Suprapubic skin (tissue), 4 donors: ENCODE measurements at places on chromosomes 1 and 21. TPM values are rescaled to one million over a fixed set of nuclear protein-coding genes. Genes with fewer than 3 reads are reported as not detected.

Gene RIMS3
- total RNA-seq = 8.2 TPM

Gene SHCBP1L
- not detected for total RNA-seq

DNA sequence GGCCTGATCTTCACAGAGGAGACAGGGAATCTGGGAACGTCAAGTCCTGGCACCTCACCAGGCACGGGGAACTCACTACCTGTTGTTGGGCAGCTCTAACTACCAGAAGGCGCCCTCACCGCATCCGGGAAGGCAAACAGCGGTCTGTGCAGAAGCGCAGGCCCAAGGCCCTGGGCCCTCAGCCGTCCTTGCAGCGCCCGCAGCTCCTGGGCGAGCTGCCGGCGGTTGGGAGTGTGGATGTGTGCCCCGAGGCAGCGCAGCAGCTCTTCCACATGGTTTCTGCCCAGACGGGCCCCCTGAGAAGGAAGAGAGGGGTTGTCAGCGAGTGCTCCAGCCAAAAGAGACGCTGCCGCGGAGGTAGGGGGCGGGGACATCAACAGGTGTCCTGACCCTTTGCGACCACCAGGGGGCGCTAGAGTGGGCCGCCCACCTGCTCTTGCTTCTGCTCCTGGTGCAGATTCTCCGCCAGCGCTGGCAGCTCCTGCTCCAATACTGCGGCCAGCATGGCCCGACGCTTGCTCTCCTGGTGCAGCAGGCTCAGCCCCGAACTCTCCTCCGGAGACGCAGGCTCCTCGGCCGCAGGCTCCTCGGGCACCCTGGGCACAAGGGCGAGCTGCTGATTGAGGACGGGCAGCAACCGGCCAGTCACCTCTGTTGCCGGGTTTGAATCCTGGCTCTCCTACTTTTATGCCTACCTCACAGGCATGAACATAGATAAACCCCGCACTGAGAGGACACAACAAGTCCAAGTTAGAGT lies 9.3 kb downstream of the MAP3K6 start:
- no peak for DNase-seq
- no peaks in the 10 kb centered on the region for H3K27me3 ChIP-seq
- peaks cover 32% of the 10 kb centered on the region for H3K4me1 ChIP-seq
- peak overlapping the region; percentile 25 for H3K4me3 ChIP-seq
- H3K27ac ChIP-seq = peak overlapping the region; percentile 50
- peaks cover 92% of the 10 kb centered on the region for H3K36me3 ChIP-seq

DNA sequence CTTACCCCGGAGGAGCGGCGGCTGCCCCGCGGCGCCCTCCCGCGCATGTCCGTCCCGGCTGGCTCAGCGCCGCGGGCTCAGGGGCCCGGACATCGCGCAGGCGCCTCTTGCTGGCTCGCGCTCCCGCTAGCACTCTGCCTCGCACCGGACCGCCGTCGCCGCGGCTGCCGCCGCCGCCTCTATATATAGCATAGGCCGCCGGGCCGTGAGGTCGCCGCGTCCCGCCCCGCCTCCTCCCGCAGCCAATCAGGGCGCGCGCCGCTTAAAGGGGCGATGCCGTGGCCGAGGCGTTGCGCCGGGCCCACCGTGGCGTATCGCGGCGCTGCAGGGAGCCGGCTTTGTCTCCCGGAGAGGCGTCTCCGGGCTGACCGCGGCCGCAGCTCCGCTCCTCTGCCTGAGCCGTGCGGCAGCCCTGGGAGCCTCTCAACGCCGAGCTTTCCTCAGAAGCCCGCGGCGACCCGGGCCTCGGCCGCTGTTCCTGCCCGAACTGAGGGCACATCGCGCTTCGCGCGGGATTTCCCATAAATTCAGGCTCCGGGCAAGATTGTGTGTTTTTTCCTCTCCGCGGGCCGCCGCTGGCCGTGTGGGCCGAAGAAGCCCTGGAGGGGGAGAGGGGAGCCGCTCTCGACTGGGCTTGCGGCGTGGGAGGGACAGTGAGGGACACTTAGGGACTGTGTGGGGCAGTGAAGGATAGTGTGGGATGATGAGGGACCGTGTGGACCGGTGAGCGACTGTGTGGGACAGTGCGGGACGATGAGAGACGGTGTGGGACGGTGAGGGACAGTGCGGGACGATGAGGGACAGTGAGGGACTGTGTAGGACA lies at the start of gene ERRFI1:
Gene ERRFI1 (minus strand): TSS at position 157 of the 823 bp plus-strand sequence. CDS start 10,690 bp downstream, outside the sequence.
- H3K4me3 ChIP-seq = peak within 1 kb of the TSS; percentile 94
- H3K27ac ChIP-seq = peak within 1 kb of the TSS; percentile 96

Gene S100A7A
- 0.10 TPM for total RNA-seq

DNA sequence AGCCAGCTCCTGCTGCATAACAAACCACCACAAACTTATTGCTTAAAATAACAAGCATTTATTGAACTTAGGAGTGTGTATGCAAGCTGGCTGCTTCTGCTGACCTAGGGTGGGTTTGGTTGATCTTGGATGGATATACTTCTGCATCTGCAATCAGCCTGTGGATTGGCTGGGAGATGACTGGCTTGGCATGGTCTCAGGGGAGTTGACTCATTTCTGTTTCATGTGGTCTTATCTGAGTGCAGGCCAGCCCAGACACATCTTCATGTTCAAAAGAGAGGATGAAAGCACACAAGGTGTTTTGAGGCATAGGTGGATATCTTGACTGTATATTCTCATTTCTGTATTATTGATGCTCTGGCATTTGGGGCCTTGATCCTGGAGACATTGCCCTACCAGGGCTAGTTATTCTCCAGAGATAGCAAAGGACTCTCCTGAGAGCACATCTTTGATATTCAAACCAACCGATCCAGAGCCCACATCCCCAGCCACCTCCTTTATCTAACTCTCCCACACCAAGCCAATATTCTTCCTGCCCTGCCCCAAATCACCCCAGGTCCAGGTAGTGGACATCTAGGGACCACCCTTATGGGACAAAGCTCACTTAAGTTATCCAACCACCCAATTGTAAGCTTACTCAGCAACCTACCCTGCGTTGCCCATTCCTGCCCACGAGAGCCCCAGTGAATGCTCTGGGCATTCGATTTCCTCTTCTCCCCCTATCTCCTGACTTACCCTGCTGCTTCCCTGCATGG lies 350.8 kb downstream of the PTPRU start:
- H3K27me3 ChIP-seq = peaks cover 13% of the 10 kb centered on the region
- no peak for DNase-seq
- no peak overlapping the region for H3K4me3 ChIP-seq
- H3K4me1 ChIP-seq = no peaks in the 10 kb centered on the region
- no peak overlapping the region for H3K27ac ChIP-seq
- no peaks in the 10 kb centered on the region for H3K36me3 ChIP-seq

DNA sequence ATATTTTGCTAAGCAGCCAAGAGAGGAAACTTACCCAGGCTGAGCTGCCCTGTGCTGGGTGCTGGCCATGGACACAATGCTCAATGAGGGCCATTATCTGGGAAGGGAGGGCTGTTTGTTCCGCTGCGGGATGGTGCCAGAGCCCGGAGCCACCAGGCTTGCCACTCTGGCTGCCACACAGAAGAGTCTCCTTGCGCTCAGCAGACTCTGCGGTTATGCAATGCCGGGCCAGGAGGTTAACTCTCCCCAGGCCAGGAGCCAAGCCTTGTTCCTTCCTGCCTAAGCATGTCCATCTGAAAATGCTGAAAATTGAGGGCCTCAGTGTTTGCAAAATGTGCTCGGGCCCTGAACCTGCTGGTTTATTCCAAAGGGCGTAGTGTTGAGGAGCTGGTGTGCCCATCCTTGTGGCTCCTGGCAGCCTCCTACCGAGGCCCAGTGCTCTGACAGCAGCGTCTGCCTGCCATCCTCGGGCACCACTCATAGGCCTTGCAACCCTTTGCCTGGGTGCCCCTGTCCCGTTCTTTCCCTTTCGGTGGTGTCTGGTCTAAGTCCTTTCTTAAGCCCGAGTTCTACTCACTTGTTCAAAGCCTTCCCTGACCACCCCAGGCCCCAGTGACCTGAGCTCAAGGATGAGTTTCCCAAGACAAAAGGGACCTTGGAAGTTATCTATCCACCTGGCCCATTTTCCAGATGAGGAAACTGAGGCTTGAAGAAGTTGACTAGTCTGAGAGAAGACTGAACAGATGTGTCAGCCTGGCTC lies 133.8 kb upstream of the EDN2 start:
- H3K4me1 ChIP-seq = peaks cover 50% of the 10 kb centered on the region
- DNase-seq = peak; percentile 82
- no peaks in the 10 kb centered on the region for H3K27me3 ChIP-seq
- H3K27ac ChIP-seq = no peak overlapping the region

GRCh38 chr1:164569866-164570265 lies 10.9 kb downstream of the PBX1 start:
- H3K27me3 ChIP-seq = no peaks in the 10 kb centered on the region
- no peak for DNase-seq
- H3K4me1 ChIP-seq = peaks cover 11% of the 10 kb centered on the region
- peak overlapping the region; percentile 59 for H3K27ac ChIP-seq
- no peak overlapping the region for H3K4me3 ChIP-seq
- H3K36me3 ChIP-seq = no peaks in the 10 kb centered on the region

- no peak for DNase-seq
- H3K36me3 ChIP-seq = no peaks in the 10 kb centered on the region
- no peaks in the 10 kb centered on the region for H3K27me3 ChIP-seq
- no peak overlapping the region for H3K27ac ChIP-seq
Measured at GRCh38 chr1:91774520-91775203, 111.3 kb downstream of the TGFBR3 start.

DNA sequence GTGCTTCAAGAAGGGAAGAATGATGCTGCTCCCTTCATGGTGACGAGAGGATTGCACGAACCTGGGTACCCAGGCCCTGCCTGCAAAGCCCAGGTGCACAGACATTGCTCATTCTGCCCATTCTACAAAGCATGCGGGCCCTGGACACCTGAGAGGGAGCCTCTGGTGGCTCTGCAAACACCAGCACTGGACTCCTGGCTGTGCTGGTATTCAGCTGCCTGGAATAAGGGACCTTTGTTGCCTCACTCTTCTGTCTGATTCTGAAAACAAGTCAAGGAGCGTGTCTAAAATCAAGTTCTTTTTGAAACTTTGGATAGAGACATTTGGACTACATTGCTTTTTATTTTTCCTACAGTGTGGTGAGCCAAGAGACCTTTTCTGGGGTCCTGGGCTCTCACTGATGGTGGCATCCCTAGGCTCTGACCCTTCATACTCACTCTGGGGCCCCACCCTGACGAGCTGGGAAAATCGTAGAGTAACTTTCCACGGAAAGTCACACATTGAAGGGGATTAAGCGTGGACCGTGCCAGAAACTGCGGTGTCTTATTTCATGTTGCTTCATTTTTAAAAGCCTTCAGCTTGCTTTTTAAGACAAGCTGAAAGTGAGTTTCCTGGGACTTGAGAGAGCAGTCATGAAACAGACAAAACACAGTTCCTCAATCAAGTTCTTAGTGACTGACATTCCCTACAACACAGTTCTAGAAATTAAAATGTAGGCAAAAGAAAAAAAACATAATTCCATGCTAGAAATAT lies 24.0 kb downstream of the ABCA4 start:
- H3K4me1 ChIP-seq = peaks cover 55% of the 10 kb centered on the region
- H3K27ac ChIP-seq = peak overlapping the region; percentile 71
- H3K27me3 ChIP-seq = no peaks in the 10 kb centered on the region
- no peak overlapping the region for H3K4me3 ChIP-seq

- H3K27me3 ChIP-seq = no peaks in the 10 kb centered on the region
- no peak for DNase-seq
- peaks cover 51% of the 10 kb centered on the region for H3K4me1 ChIP-seq
- no peak overlapping the region for H3K4me3 ChIP-seq
- no peaks in the 10 kb centered on the region for H3K36me3 ChIP-seq
Measured at GRCh38 chr1:162689745-162690671, 57.7 kb downstream of the DDR2 start.

GRCh38 chr1:205072881-205073280 lies 11.4 kb downstream of the TMEM81 start:
- H3K4me1 ChIP-seq = peaks cover 30% of the 10 kb centered on the region
- H3K27ac ChIP-seq = peak overlapping the region; percentile 78
- H3K4me3 ChIP-seq = no peak overlapping the region
- H3K27me3 ChIP-seq = no peaks in the 10 kb centered on the region
- no peaks in the 10 kb centered on the region for H3K36me3 ChIP-seq
- DNase-seq = no peak

- no peaks in the 10 kb centered on the region for H3K36me3 ChIP-seq
- no peaks in the 10 kb centered on the region for H3K27me3 ChIP-seq
- no peak overlapping the region for H3K27ac ChIP-seq
- DNase-seq = no peak
- H3K4me1 ChIP-seq = peaks cover 3% of the 10 kb centered on the region
- no peak overlapping the region for H3K4me3 ChIP-seq
Measured at GRCh38 chr1:227192163-227192562, 126.1 kb downstream of the CDC42BPA start.

DNA sequence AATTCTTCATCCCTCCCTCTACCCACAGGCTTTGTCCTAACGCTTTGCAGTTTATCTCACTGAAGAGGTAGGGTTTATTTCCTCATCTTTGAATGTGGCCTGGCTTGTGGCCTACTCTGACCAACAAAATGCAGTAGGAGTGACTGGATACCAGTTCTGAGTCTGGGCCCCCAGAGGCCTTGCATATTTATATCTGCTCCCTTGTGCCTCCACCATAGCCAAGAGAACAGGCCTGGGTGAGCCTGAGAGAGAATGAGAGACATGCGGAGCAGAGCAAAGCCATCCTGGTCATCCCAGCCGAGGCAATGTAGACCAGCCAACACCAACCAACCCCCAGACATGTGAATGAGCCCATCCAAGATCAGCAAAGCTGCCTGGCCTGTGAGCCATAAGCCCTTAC lies 30.3 kb downstream of the SMIM12 start:
- H3K36me3 ChIP-seq = no peaks in the 10 kb centered on the region
- H3K4me1 ChIP-seq = no peaks in the 10 kb centered on the region
- H3K4me3 ChIP-seq = no peak overlapping the region
- H3K27ac ChIP-seq = no peak overlapping the region
- H3K27me3 ChIP-seq = no peaks in the 10 kb centered on the region

GRCh38 chr1:91712393-91712792 lies 173.6 kb downstream of the TGFBR3 start:
- H3K36me3 ChIP-seq = peaks cover 69% of the 10 kb centered on the region
- H3K4me1 ChIP-seq = peaks cover 23% of the 10 kb centered on the region
- DNase-seq = no peak
- H3K27me3 ChIP-seq = no peaks in the 10 kb centered on the region
- no peak overlapping the region for H3K4me3 ChIP-seq

Gene TNNI3K
- total RNA-seq = 1.1 TPM

Gene KCNE2
- not detected for total RNA-seq

DNA sequence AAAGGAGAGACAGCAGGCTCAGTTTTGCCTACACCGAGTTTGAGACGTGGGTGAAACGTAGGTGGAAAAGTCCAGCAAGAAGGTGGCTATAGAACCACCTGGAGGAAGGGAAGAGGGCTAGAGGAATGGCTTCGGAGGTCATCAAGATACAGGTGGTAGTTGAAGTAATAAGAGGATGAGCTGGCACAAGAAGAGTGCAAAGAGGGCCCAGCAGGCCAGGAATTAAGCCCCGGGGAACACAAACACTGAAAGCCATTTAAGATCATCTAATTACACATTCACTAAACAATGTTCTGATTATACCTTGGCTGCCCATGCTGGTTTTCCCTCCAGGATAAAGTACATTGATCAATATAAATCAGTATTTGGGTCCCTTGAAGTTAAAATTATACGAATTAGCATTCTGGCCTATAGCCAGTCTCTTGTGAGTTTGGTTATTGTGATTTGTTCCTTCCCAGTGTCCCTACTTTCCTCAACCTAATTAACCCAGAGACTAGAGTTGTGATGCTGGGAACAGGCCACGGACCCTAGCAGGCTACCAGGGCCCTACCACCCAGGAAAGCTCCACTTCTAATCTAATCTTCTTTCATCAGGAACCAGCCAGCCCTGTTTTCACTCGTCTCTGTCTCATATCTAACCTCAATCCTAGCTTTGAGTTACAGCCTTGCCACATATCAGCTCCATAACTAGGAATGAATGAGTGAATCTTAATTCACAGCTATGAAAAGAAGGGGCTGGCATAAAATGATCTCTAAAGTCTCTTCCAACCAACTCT lies 26.4 kb upstream of the PPP1R15B start:
- peaks cover 73% of the 10 kb centered on the region for H3K4me1 ChIP-seq
- H3K27me3 ChIP-seq = no peaks in the 10 kb centered on the region
- DNase-seq = no peak
- peaks cover 52% of the 10 kb centered on the region for H3K36me3 ChIP-seq

Gene PODN
- 13.9 TPM for total RNA-seq

Gene CCNL2
- total RNA-seq = 152 TPM
